ENCODE measurements at places on chromosomes 5 and 9.

GRCh38 chr9:77512876-77513275 lies 135.2 kb downstream of the GNA14 start:
- no peak for DNase-seq

DNA sequence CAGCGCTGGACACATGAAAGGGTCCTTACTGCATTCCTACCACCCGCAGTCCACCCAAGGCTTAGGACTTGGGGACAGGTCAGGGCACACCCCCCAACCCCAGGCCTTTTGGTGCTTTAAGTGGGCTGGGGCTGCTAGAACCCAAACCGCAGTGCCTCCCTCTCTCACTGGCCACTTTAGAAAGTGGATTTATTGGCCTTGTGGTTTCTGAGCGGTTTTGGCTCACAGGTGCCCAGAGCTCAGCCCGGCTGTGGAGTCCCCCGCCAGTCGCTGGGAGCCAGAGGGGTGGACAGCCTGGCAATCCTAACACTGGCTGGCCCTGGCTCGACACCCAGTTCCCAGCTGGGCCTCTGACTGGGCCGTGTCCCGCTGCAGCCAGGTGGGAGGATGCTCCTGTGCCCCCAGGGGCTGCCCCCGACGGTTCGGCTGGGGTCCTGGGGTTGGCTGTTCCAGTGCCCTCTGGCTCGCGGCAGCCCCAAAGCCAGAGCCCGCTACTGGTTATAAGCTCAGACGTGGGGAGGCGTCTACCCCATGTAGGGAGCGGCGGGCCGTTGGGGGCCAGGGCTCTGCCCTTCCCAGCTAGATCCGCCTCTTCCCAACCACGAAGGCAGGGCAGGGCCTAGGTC lies 65.2 kb upstream of the RNU6ATAC start:
- DNase-seq = no peak

DNA sequence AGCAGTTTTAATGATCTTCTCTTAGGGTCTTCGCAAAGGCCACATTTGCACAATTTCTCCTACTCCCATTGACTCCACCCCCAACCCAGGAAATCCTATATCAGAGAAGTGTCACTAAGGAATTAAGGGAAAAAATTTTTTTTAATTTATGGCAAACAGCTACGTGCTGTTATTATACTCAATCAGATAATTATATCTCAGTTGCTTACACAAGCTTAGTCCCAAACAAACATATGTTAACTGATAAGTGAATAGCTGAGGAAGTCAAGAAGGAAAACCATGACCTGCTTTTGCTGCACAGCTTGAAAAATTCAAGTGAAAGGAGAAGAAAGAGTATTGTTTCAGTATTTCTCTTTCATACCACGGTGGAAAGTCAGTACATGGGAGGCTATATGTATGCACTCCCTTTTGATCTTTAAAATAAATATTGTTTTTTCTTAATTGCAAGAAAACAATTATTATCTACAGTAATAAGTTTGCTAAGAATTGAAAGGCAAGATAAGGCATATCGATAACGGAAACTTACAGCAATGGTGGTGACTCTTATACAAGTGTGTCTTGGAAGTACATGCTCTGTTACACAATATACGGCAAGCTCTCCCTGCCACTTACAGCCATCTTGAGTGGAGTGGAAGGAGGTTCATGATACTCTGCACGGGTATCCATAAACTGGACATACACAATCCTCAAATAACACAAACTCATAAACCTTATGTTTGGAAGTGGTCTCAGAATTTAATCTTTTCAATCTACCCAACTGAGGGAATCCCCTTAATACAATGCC lies 167.9 kb upstream of the FREM1 start:
- no peak for DNase-seq

DNA sequence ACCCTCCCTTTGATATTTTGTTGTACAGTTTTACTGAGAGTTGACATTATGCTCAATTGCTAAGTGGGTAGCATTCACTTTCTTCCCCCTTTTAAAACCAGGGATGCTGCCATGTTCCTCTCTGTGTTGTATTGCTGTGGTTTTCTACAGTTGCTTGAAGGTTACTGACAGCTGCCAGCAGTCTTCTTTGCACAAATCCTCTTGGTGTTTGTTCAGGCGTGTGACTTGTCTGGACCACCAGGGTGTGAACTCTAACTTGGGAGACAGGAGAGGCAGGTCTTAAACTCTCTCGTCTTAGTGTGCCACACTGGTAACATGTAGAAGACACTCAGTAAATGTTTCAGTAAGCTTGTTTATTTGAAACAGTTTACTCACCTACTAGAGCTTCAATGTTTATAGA lies 25.1 kb downstream of the SLC44A1 start:
- DNase-seq = no peak

Data from OCI-LY7 (cell line).